ENCODE measurements at places on chromosomes 12 and 14.

GRCh38 chr14:94022532-94023411 lies 3.4 kb upstream of the OTUB2 start:
- no peak for DNase-seq

DNA sequence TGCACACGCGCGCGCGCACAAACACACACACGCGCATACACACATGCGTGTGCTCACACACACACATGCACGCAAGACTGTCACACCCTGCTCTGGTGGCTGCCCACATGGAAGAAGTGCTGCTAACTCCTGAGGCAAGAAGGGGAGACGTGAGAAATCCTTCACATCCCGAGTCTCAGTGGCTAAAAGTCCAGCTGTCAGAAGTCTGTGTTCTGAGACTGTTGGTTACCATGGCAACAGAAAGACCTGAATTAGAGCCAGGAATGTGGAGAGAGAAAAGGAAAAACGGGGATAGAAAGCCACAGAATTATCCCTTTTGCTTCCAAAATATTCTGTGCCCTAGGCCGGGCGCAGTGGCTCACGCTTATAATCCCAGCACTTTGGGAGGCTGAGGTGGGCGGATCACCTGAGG lies 71.2 kb downstream of the PPFIBP1 start:
- no peak for DNase-seq

DNA sequence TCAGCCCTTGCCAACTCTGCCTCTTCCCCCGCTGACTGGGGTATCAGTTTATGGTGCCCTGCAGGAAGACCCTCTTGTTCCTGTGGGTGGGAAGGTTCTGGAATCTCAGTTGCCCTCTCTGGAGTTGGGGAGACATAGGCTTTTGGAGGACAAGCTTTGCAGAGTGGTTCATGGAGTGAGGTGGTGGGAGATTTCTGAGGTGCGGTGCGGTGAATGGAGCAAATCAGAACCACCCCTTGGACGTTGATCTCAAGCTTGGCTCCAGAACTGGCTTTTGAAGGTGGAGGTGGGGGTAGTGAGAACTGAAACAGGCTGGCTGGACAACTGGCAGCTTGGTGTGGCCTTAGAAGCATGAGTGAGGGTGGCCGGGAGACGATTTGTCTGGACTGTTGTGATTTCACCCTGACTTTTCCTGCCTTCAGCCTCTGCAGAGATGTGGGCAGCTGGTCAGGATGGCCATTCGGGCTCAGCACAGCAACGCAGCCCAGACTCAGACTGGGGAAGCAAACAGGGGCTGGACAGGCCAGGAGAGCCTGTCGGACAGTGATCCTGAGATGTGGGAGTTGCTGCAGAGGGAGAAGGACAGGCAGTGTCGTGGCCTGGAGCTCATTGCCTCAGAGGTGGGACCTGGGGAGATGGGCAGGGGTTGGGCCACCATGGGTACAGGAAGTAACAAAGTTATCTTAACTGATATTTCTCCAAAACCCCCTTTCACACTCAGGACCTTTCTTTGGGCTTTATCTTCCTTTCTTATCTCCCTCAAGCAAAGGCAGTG lies 1.1 kb downstream of the SHMT2 start:
- no peak for DNase-seq

- peak; percentile 25 for DNase-seq
Measured at GRCh38 chr12:107320929-107321631, 227.7 kb upstream of the CRY1 start.

GRCh38 chr14:52153939-52154338 lies 85.1 kb upstream of the NID2 start:
- DNase-seq, result no peak
